Cerebellar cortex (tissue), 1 donor: ENCODE measurements at places on chromosomes 5 and 9.
A peak's percentile ranks its signal among the peaks of the same experiment; 100 is the strongest.

GRCh38 chr9:37100327-37100726 lies 20.0 kb upstream of the ZCCHC7 start:
- DNase-seq: no peak

DNA sequence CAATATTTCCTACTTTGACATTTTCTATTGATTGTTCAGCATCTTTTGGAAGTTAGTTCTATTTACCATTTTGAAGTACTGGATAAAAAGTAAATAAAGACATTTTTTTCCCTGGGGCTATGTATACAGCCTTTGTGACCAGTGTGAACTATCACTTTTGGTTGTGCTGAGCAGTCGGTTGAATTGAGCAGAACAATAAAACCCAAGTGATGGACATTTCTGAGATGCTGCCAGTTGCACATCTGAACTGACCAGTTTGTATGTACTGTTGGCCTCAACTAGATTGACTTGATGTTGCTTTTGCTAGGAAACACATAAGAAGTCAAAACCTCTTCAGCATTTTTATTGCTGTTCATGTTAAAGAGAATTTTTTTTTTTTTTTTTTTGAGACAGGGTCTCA lies 260.2 kb upstream of the EFNA5 start:
- no peak for DNase-seq

GRCh38 chr5:172548311-172548731 lies 92.7 kb upstream of the NEURL1B start:
- DNase-seq: no peak

DNA sequence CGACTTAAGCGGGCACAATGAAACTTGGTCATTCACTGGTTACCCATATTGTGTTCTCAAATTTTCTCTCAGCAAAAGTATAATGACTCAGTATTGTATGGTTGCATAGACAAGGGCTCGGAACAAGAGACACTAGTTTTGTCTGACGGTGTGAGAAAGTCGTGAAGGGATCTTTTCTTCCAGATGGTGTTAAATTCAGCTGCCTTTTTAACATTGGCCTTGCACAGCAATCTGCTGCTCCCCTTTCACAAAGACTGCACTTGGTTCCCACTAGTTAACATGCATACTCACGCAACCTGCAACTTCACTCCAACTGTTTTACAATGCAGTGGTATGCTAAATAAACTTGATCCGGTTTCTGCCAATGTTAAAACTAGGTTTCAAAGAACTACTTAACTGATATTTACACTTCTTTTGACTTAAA lies 219.2 kb downstream of the MEF2C start:
- peak; percentile 56 for DNase-seq

DNA sequence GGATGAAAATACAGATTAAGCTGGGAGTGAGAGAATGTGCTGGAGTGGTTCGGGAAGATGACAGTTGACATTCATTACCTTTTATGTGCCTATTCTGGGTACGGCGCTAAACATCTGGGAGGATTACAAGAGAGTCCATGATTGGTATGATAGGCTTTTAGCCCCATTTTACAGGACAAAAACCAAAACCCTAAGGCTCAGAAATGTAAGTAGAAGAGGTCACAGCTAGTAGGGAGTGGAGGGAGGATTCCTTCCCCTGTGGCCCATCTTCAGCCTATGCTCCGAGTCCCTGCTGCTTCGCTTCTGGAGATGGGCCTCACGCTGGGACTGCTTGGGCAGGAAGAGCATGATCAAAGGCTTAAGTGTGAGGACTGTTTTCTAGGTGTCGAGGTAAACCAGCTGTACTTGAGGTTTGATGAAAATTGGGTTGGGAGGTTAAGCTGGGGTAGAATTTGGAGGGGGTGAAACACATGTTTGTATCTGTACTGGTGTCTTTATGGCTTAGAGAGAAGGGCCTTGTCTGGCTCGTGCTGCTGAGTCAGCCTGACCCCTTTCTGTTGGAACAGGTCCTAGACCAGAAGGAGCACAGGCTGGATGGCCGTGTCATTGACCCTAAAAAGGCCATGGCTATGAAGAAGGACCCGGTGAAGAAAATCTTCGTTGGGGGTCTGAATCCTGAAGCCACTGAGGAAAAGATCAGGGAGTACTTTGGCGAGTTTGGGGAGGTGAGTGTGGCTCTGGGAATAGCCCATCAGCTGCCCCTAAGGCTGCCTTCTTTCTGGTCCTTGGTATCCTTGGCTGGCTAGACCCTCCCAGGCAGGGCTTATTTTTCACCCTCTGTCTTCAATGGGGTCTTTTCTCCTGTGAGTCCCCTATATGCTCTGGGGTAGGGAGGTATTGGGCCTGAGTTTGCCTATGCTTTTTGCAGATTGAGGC lies 2.1 kb downstream of the HNRNPAB start:
- no peak for DNase-seq

GRCh38 chr5:29899583-29899982 lies 1293.9 kb upstream of the CDH6 start:
- no peak for DNase-seq

DNA sequence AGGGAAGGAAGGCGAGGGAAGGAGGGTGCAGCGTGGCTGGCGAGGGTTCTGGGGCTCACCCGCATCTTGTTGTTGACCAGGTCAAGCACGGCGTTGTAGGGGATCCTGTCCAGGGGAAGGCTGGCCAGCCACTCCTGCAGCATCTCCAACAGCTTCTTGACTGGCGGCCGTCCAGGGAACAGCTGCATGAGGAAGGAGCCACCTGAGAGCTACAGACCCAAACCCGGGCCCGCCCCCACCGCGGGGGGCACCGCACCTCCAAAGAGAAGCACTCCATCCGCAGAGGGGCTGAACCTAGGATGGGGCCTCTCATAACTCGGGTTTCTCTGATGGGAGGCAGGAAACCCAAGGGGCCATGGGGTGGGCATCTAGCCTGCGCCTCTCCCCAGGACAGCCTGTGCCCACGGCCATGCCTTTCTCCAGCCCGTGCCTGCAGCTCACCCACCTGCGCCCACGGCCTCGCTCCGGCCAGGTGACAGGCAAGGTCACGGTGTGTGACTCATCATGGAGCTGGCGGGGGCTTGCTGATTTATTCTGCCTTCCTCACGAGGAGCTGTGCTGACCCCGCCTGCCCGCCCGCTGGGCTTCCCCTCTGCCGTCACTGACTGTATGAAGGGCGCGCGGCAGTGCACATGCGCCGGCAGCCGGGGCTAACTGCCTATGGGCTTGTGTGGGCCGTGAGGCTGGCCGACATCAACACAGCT lies 11.8 kb upstream of the LHX3 start:
- DNase-seq: no peak

- no peak for DNase-seq
These were observed 297.6 kb downstream of the NTRK2 start for GRCh38 chr9:84966876-84967830.

DNA sequence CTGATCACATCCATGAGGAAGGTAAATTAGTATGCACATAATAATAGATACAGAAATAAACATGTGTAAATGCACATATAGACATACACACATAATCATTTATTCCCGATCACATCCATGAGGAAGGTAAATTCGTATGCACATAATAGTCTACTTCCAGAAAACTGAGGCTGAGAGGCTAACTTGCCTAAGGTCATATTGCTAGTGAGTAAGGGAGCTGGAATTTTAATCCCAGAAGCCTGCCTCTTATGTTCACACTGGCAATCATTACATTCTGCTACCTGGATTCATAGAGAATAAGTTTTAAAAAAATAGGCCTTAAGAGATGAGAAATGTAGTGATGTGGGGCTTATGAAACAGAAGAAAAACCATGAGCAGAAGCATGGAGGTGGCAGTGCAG lies 716.3 kb downstream of the BRINP1 start:
- DNase-seq: no peak
